ENCODE measurements at places on chromosomes 3 and 15. TPM values are rescaled to one million over a fixed set of nuclear protein-coding genes. Genes with fewer than 3 reads are reported as not detected.

DNA sequence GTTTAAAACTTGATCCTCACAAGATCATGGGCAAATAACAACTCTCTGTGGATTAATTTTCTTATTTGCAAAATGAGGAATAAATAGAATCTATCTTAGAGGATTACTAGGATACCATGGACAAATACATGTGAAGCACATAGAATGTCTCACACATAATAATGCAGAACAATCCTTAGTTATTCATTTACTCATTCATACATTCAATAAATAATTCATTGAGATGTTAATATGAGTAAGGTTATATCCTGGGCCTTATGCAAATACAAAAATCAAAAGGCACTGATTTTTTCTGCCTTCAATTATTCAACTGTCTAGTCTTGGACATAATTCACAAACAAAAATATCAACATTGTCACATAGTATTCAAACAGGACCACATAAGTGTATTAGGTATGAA lies 654.1 kb downstream of the MECOM start:
- H3K4me1 ChIP-seq = no peaks in the 10 kb centered on the region
- no peak overlapping the region for H3K27ac ChIP-seq
- DNase-seq = no peak
- H3K4me3 ChIP-seq = no peak overlapping the region
- no peaks in the 10 kb centered on the region for H3K27me3 ChIP-seq

- no peaks in the 10 kb centered on the region for H3K4me1 ChIP-seq
- no peaks in the 10 kb centered on the region for H3K27me3 ChIP-seq
- H3K36me3 ChIP-seq = no peaks in the 10 kb centered on the region
- DNase-seq = no peak
Observed at GRCh38 chr3:176514297-176514696, 683.0 kb downstream of the TBL1XR1 start.

GRCh38 chr3:140440446-140440845 lies 237.4 kb upstream of the TRIM42 start:
- no peak overlapping the region for H3K4me3 ChIP-seq
- H3K27ac ChIP-seq = no peak overlapping the region
- H3K27me3 ChIP-seq = no peaks in the 10 kb centered on the region
- no peaks in the 10 kb centered on the region for H3K36me3 ChIP-seq
- H3K4me1 ChIP-seq = peaks cover 5% of the 10 kb centered on the region
- no peak for DNase-seq

DNA sequence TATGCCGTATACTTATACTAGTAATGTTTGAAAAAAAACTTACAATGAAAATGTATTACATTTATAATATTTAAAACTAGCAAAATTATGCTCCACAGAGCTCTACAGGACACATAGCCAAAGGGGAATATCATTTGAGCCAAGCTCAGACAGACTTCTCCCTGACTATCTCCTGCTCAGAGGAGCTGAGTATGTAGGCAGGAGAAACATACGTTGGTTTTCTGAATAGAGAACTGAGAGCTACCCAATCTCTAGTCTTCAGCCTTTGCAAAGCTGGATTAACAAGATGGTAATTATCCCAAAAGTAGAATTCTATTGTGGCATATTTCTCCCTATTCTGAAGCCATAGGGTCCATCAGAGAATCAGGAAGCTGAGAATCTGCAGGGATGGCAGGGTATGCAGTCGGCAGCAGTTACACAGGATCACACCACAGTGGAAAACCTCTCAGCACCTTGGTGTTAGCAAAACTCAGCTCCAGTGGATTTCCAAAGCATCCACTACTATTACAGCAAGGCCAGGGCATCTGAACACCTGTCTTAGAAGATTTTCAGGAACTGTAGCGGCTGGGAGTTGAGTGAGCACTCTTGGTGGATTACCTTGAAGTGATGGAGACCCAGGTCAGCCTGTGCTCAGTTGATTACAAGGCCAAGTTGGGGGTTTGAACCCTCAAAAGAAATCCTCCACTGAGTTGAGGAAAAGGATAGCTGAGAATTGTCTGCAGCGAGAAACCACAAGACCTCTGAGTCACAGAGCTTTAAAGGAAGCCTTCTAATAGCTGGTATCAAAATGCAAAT lies 30.1 kb downstream of the GPR15 start:
- no peak overlapping the region for H3K27ac ChIP-seq
- DNase-seq = no peak
- H3K4me3 ChIP-seq = no peak overlapping the region
- no peaks in the 10 kb centered on the region for H3K27me3 ChIP-seq

DNA sequence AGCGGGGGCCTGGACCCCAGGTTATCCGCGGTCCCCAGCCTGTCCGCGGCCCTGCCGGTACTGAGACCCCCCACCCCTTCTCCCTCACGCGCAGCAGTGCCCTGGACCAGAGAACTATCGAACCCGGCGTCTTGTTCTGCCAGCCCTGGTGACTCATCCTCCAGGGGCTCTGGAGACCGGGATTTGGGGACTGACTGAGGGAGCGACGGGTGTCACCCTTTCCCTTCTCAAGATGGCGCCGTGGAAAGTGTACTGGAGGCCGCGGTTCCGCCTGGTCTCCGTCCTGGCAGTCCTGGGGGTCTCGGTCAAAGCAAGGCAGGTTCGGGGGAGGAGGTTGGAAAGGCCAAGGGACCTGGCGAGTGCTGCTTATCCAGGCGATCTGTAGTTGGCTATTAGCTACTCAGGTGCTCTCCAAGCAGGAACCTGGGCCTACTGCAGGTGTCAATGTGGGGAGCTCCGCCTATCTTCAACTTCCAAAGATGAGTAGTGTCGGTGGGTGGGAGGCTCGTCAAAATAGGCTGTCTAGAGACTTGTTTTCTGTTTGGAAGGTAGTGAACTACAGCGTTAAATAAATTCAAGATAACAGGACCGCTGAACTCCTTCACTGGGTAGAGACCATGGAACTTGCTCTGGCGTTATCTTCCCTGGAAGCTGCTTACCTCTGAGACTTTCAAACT lies 790 bp downstream of the RAB5A start:
- peak overlapping the region; percentile 96 for H3K27ac ChIP-seq
- peak; percentile 68 for DNase-seq
- peaks cover 40% of the 10 kb centered on the region for H3K4me1 ChIP-seq

Gene SH3GL3
- total RNA-seq = 1.5 TPM

Gene SEMA3B
- total RNA-seq = 168 TPM

All from adrenal gland (tissue), 19 donors.